ENCODE measurements at places on chromosomes 11 and 22.

DNA sequence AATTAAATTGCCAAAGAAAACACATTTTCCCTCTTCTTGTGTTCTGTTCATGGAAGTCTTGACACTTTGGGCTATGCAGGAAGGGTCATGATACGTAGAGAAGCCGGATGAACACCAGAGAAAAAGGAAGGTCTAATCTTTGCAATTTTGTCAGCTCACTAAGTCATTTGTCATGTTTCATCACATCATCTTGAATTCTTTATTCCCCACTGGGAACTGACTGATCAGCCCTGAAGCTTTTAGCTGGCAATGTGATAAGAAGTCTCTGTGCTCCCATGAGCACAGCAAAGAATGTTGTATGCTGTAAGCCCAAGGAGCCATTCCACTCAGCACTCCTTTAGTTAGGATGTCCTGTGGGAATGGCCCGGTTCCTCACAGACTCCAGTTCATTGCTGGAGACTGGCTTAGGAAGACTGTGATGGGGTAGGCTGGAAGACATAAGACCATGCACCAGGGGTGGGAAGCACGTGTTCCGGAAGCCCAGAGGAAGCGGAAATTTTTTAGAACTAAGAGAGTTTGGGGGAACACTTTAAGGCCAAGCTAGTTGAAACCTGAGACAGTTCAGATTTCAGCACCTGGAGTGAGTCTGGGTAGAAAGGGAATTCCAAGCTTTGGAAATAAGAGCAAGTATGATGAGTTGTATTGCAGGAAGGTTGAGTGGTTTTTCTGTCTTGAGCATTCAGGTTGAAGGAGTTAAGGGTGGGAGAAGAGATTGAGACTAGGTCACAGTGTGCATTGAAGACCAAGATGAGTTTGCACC lies 306.7 kb upstream of the MTNR1B start:
- no peak for DNase-seq

DNA sequence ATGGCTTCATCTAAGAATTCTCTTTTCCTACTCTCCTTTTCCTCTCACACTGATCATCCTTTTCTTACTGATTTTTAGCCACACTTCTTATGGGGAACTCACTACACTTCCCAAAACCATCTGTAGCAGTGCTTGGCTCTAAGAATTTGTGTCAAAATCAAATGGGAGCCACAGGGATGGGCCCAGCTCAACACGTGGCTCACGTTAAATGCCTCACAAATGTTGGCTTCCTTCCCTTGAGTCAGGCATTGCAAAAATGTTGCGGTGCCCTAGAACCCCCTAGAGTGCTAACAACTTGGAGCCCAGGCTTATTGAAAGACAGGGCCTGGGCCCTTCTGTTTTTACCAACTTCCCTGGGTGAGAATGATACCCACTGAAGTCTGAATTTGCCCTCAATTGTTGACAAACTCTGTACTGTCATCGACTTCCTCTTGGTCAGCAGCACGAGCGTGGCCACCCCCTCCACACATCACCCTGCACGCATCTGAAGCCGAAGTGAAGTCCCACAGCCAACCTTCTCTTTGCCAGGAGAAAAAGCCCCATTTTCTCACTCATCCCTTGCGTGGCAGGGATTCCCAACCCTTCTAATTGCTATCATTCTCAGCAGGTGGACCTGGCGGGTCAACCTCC lies 69.7 kb downstream of the ELFN2 start:
- no peak for DNase-seq

DNA sequence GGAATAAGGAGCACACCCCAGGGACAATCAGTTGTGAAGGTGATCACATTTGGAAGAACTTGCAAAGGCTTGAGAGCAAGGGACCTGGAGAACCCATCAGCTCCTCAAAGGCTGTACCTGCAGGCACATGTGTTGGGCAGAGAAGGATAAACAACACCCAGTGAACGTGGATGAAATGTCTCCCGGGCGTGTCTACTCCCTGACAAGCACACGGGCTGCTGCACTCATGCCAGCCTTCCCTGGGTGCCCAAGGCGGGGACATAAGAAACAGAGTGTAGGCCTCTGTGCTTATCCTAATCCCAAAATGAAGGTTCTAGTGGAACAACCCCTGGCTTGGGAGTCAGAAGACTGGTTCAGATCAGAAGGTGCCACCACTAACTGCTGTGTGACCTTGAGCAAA lies 46.7 kb downstream of the DSCAML1 start:
- DNase-seq, result no peak

- no peak for DNase-seq
Observed at GRCh38 chr11:74791333-74792100, 42.9 kb downstream of the RNF169 start.

- DNase-seq, result no peak
Observed at GRCh38 chr11:108628812-108629211, 35.2 kb upstream of the EXPH5 start.

DNA sequence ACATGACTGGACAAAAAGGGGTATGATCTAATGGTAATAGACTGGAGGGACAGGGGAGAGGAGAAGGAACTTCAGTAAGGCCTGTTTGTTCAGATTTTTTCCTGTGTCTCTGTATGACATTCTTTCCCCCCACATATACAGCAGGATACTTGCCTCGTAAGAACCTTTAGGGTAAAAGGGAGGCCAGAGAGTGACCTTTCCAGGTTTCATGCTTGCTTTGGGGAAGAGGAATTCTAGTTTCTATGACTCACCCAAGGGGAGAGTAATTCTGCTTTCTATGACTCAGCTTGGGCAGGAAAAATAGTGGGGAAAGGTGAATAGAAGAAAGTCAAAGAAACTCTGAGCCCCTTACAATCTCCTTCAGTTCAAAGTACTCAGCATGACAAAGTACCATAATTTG lies 457.0 kb downstream of the DLG2 start:
- no peak for DNase-seq

DNA sequence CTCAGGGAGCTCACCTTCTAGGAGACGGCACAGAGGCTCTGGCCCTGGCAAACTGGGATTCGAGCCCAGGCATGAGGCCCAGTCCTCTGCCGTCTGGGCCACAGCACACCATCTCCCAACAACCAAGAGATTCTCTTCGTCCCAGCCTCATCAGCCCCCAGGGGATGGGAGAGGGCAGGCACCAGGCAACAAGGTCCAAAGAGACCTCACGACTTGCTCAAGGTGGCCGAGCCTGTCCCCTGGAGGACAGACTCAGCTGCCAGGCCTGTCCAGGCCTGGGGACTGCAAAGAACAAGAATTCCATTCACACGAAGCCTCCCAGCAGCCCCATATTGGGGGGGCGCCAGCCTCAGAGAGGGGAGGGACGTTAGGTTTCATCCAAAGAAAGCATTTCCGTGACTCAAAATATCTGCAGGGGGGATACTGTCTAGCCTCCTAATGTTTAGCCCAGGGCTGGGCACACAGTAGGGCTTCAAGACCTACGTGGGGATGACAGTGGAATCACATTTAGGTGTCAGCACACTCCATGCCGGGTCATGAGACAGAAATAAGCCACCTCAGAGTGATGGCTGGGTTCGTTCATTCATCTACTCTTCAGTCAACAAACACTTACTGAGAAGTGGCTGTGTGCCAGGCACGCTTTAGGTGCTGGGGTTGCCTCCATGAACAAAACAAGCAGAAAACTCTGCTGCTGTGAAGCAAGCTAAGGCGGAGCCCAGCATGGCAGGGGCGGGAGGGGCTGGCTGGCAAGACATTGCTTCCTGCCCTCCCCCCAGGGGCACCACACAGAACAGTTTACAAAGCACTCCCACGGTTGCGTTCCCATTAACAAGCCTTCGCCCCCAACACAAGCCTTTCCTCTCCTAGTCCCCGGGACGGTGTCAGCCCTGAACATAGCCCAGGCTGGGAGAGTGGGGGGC lies 1.2 kb downstream of the CARNS1 start:
- no peak for DNase-seq

- no peak for DNase-seq
Observed at GRCh38 chr11:79189055-79189454, 251.8 kb downstream of the TENM4 start.

DNA sequence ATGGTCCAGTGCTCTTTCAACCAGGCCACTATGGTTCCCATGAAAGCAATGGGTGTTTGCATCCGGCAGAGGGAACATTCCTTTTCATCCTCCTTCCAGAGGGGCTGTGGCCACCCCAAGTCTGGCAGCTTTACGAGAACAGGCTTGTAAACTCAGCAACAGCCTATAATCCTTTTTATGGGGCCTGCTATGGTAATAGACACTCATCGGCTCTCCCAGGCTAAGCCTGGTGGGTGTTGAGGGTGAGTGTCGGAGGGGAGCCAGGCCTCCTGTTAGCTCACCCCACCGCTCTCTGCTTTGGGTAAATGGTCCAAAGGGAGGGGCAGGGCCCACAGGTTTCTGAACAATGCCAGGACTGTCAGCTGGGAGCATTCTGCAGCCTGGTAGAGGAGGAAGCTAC lies 111.6 kb upstream of the CD82 start:
- no peak for DNase-seq

- DNase-seq, result peak; percentile 32
Observed at GRCh38 chr11:18749681-18750319, 23.8 kb upstream of the IGSF22 start.

DNA sequence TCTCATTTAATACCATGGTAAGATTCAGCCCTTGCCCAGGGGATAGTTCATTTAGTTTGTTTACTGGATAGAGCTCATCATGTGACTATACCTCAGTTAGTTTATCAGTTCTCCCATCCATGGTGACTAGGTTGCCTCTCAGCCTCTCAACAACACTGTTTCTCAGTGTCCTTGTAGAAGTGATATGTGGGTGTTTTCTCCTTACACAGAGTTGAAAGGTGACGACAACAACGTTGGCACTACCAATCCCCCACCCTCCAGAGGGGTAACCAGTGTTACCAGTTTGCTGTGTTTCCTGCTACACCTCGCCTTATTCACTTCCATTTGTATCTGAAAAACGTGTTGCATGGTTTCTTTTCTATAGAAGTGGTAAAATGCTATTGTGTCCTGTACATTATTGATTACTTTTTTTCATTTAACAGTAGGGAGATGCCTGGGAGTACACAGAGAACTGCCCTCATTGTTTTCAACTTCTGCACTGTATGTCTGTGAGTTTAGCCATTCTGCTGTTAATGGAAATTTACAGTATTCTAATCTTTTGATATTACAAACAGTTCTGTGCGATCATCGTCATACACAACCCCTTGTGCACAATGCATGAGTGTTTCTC lies 11.6 kb downstream of the NEAT1 start:
- DNase-seq, result no peak

DNA sequence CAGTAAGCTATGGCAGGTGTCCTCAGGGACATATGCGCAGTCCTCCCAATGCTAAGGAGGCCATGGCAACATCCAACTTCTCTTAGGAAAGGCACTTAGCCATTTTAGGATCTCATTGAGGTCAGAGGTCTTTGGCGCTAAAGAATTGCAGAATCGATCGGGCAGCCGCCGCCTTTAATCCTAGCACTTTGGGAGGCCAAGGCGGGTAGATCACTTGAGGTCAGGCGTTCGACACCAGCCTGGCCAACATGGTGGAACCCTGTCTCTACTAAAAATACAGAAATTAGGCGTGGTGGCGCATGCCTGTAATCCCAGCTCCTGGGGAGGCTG lies 1.2 kb upstream of the CHID1 start:
- no peak for DNase-seq

- no peak for DNase-seq
Observed at GRCh38 chr11:123245567-123245966, 50.5 kb upstream of the CLMP start.

- peak; percentile 70 for DNase-seq
Observed at GRCh38 chr22:24510637-24511625, 15.8 kb downstream of the UPB1 start.

GRCh38 chr11:15073361-15074205 lies at the start of gene CALCB:
Gene CALCB, plus strand, starts transcription at chr11:15073593. Its CDS starts 1,126 bp downstream, at chr11:15074719.
- DNase-seq, result peak; percentile 19

DNA sequence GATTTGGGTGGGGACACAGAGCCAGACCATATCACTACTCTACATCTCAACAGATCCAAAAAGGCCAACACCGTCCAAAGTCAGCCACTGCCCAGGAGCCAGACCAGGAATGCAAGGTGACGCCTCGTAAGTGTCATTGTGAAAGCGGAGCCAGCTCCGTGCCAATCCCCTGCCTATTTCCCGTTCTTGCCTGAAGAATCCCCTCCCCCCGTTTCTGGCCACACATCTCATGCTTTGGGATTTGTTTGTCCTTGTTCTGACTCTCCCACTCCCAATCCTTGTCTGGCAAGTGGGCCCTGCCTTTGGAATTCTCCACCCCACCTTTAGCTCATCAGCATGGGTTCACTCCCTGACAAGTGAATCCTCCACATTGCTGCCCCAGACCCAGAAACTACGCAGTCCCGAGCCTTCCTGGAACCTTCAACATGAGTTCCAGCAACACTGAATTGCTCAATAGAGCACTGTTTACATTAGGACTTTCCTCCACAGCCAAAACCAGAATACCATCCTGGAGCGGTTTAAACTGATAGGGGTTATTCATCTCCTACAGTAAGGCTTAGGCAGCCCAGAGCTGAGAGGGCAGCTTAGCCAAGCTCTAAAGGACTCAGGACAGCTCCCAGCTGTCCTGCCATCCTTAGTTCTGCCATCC lies 6.0 kb upstream of the SLC35C1 start:
- no peak for DNase-seq

DNA sequence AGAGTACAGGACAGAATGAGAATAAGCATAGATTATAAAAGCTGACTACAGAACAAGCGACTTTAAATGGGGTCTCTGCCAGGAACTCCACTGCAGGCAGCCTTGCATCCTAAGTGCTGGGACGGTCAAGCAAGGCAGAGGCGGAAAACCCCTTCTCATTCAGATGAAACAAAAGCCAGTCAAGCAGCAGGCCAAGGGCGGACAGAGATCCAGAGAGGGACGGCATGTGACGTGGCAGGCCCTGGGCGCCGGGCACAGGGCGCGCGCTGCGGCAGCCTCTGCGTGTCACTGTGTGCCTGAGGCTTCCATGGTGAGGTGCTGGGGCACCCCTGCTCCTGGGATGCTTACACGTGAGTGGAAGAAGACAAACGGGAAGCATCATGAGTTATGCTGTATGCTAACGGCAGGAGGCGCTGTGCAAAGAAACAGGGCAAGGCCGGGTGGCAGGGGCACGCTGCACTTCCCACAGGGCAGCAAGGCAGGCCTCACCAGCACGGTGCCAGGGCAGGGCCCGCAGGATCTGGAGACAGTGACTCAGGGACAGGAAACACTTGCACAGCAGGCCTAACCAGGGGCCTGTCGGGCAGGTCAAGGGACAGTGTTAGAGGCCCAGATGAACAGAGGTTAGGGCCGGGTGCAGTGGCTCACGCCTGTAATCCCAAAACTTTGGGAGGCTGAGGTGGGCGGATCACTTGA lies 6.2 kb downstream of the TOLLIP start:
- no peak for DNase-seq

- DNase-seq, result no peak
Observed at GRCh38 chr11:77201991-77202841, 74.2 kb downstream of the MYO7A start.
